Breast epithelium (tissue), 4 donors: ENCODE measurements at places on chromosomes 1 and 21. TPM values are rescaled to one million over a fixed set of nuclear protein-coding genes. Genes with fewer than 3 reads are reported as not detected.

Gene SLC44A5
- 3.6 TPM for total RNA-seq

DNA sequence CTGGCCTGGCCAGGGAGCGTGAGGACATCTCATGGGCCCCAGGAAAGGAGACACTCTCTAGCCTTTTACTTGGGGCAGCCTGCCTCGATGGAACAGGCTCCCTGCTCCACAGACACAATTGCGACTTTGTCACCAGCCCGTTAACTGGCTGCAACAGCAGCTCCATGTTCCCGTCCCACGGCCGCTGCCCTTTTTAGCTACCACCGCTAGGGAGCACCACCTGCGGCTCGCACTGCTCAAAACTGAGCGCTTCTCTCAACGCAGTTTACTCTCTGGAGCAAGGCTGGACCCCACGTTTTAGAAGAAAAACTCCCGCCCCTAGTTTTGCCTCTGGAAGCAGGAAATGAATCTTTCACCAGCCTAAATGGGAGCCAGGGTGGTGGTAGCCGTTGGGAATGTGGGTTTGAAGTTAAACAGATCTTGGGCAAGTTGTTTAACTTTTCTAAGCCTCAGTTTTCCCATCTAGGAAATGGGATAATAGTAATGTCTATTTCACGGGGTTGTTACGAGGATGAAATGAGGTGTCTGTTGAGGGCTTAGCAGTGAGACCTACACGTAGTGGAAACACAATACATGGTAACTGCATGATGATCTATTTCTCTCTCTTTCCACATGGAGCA is 3.5 kb upstream of the LRRC38 start:
- no peak overlapping the region for H3K27ac ChIP-seq
- H3K4me3 ChIP-seq: no peak overlapping the region
- peaks cover 58% of the 10 kb centered on the region for H3K27me3 ChIP-seq
- no peaks in the 10 kb centered on the region for H3K4me1 ChIP-seq
- H3K36me3 ChIP-seq: no peaks in the 10 kb centered on the region
- DNase-seq: no peak

Gene ADPRS
- 39.7 TPM for total RNA-seq

- no peak for DNase-seq
- no peak overlapping the region for H3K4me3 ChIP-seq
- H3K27ac ChIP-seq: no peak overlapping the region
- H3K4me1 ChIP-seq: no peaks in the 10 kb centered on the region
These were observed 195.1 kb downstream of the CRB1 start for GRCh38 chr1:197463142-197463541.

Gene RGS4
- 2.0 TPM for total RNA-seq

Gene CCDC190
- total RNA-seq: not detected

Gene CFAP74
- 0.98 TPM for total RNA-seq

Gene PPT1
- 84.0 TPM for total RNA-seq

Gene TLCD4
- total RNA-seq: 22.4 TPM

GRCh38 chr1:219659005-219659600 is 46.2 kb upstream of the ZC3H11B start:
- H3K27ac ChIP-seq: no peak overlapping the region
- H3K4me1 ChIP-seq: no peaks in the 10 kb centered on the region
- DNase-seq: no peak
- no peaks in the 10 kb centered on the region for H3K36me3 ChIP-seq

Gene RIPPLY3
- total RNA-seq: not detected

Gene SAMD11
- 0.16 TPM for total RNA-seq

Gene TTLL7
- 10.8 TPM for total RNA-seq

GRCh38 chr1:23804183-23804835 is 3.8 kb upstream of the GALE start:
- H3K4me1 ChIP-seq: peaks cover 5% of the 10 kb centered on the region
- H3K27ac ChIP-seq: no peak overlapping the region
- DNase-seq: no peak

- H3K4me1 ChIP-seq: no peaks in the 10 kb centered on the region
- H3K36me3 ChIP-seq: no peaks in the 10 kb centered on the region
- H3K27ac ChIP-seq: no peak overlapping the region
- no peaks in the 10 kb centered on the region for H3K27me3 ChIP-seq
- no peak overlapping the region for H3K4me3 ChIP-seq
These were observed 89.3 kb upstream of the EDEM3 start for GRCh38 chr1:184843732-184844495.

GRCh38 chr1:177848577-177848976 is 121.3 kb downstream of the SEC16B start:
- no peak for DNase-seq
- H3K27ac ChIP-seq: no peak overlapping the region
- H3K4me3 ChIP-seq: no peak overlapping the region

DNA sequence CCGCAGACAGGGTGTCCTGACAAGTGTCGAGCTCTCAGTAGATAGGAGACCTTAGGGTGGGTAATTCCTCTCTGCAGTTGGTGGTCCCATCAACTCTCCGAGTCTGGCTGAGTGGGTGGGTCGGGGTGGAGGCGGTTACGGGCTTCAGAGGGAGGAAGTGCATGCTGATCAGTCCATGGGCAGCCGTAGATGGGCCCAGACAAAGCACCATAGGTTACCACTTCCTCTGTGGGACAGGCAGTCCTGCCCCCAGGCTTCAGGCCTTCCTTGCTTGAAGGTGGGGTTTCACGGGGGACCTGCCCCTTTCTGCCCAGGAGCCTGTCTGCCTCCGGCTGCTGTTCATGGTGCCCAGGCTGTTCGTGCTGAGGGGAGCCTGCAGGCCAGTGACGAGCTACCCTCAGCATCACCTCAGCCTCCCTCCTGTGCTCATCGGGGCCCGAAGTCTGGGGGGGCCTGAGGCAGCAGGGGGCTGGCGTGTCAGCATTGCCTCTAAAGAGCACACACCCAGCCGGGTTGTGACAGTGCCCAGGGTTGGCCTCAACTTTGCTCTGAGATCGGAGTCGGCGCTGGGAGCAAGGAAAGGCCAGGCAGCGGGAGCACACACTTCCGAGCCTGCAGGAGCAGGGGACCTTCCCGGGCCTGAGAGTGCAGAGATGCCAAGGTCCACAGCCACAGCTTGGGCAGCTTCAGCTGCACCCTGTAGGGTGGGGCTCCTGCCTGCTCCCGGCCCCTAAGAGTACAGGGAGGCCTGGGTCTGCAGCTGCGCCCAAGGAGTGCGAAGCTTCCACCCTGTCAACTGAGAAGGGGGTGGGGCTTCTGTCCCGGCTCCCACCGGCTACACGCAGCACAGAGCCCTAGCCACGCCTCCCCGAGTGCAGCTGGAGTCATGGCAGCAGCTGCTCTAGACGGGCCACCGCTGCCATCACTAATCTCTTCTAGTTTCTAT is 225.4 kb upstream of the NRIP1 start:
- H3K4me1 ChIP-seq: no peaks in the 10 kb centered on the region
- no peak overlapping the region for H3K27ac ChIP-seq
- DNase-seq: no peak
- H3K27me3 ChIP-seq: no peaks in the 10 kb centered on the region
- no peaks in the 10 kb centered on the region for H3K36me3 ChIP-seq

Gene C1orf226
- total RNA-seq: 21.1 TPM

Gene BRDT
- total RNA-seq: 0.29 TPM

DNA sequence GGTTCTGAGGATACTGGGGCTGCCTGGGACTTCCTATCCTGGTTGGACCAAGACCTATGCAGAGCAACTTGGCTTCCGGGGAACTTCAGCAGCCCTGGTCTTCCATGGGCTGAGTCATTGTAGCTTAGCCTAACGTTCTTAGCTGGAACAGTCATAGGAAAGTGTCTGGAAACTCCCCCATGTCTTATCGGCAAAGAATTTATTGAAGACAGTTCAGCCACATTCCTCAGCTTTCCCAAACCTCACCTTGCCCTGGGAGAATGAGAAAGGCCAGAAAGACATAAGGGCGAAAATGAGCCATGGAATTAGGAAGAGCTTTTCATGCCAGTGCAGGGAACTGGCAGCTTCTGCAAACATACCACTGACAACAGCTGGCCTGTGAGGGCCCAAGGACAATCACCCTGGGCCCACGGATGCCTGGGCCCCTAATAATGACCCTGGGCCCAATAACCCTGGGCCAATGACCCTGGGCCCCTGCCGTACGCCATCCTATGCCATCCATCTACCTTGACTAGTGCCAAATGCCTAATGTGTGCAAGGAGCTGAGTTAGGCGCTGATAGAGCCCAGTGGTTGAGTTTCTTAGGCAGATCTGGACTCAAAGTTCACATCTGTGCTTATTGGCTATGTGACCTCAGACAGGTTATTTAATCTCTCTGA is 114.4 kb upstream of the GADD45A start:
- no peak overlapping the region for H3K4me3 ChIP-seq
- DNase-seq: no peak
- no peaks in the 10 kb centered on the region for H3K4me1 ChIP-seq
- H3K36me3 ChIP-seq: no peaks in the 10 kb centered on the region
- H3K27ac ChIP-seq: peak overlapping the region; percentile 39

Gene FCGR3A
- total RNA-seq: 8.6 TPM

DNA sequence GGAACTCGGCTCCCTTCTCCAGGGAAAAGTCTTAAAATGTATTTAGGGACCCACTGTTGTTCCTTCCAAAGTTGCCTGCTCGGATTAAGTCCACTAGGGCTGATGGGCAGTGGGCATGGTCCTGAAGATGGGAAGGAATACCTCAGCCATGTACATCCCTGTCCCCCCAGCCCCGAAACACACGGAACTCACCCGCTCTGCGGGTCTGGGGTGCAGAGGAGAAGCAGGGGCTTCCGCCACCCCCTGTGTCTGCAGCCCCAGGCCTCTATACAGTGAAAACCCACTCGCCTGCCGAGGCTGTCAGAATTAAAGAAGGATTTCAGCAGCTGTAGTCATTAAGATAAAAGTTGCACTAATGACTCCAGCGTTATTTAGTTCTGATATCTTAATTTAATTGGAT is 212.6 kb upstream of the VAMP3 start:
- DNase-seq: no peak
- H3K36me3 ChIP-seq: no peaks in the 10 kb centered on the region
- no peaks in the 10 kb centered on the region for H3K4me1 ChIP-seq
- no peaks in the 10 kb centered on the region for H3K27me3 ChIP-seq
- no peak overlapping the region for H3K4me3 ChIP-seq

Gene CR2
- total RNA-seq: 0.29 TPM
